ENCODE measurements at places on chromosomes 7 and 10. TPM values are rescaled to one million over a fixed set of nuclear protein-coding genes. Genes with fewer than 3 reads are reported as not detected.

The RABGEF1 gene
- total RNA-seq = 42.4 TPM

The CALY gene
- 301 TPM for total RNA-seq

The AKR1C1 gene
- total RNA-seq = 24.0 TPM

The CXCL12 gene
- 12.8 TPM for total RNA-seq

The SLC16A12 gene
- total RNA-seq = 0.50 TPM

The PHYHIPL gene
- 149 TPM for total RNA-seq

The LEP gene
- not detected for total RNA-seq

The ZNF488 gene
- total RNA-seq = 23.2 TPM

The FGFR2 gene
- 179 TPM for total RNA-seq

The VGF gene
- 20.4 TPM for total RNA-seq

The VSTM2A gene
- 61.2 TPM for total RNA-seq

The LMOD2 gene
- total RNA-seq = not detected

The PSMG3 gene
- total RNA-seq = 28.9 TPM

The PPRC1 gene
- 14.6 TPM for total RNA-seq

The ELMO1 gene
- 225 TPM for total RNA-seq

The BAG3 gene
- 48.7 TPM for total RNA-seq

The INTS15 gene
- 34.4 TPM for total RNA-seq

The CTNNA3 gene
- 28.8 TPM for total RNA-seq

The TAS2R41 gene
- total RNA-seq = not detected

The PIP gene
- total RNA-seq = not detected

The NUTM2B gene
- total RNA-seq = 2.8 TPM

The PSD gene
- 373 TPM for total RNA-seq

The ADD3 gene
- 228 TPM for total RNA-seq

The KCNIP2 gene
- total RNA-seq = 81.8 TPM

The EN2 gene
- not detected for total RNA-seq

The CTTNBP2 gene
- 76.9 TPM for total RNA-seq

Measured in dorsolateral prefrontal cortex (tissue), 122 donors.